MCF 10A (cell line): ENCODE measurements at places on chromosomes 3 and 15.

DNA sequence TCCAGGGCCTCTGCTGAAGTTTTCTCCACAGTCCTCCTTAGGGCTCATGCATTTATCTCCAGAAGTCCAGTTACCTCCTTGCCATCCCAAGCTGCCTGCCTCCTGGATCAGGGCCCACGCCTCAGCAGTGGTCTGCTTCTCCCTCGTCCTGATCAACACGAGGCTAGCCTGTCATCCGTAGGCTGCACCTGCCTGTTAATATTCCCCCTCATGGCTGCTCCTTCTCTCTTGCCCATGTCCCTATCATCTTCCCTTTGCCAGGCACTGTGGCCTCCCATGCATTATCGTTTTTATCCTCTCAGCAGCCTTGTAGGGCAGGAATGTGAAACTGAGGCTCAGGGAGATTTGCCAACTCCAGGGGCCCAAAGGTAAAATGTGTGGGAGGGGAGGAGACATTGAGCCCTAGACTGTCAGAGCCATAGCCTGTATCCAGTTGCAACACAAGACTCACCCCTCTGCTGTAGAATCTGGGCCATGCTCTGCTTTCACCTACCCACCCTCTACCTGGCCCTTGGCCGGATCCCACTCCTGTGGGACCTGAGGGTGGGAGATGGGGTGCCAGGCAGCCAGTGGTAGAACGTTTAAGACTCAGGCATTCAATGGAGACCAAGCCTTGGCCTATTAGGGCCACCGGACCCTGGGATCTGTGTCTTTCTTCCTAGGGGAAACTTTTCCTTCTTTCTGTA, 4.6 kb downstream of the GRM2 start:
- DNase-seq, result no peak
- no peaks in the 10 kb centered on the region for H3K4me1 ChIP-seq
- H3K27me3 ChIP-seq, result no peaks in the 10 kb centered on the region
- H3K4me3 ChIP-seq, result no peak overlapping the region
- H3K36me3 ChIP-seq, result peaks cover 14% of the 10 kb centered on the region

DNA sequence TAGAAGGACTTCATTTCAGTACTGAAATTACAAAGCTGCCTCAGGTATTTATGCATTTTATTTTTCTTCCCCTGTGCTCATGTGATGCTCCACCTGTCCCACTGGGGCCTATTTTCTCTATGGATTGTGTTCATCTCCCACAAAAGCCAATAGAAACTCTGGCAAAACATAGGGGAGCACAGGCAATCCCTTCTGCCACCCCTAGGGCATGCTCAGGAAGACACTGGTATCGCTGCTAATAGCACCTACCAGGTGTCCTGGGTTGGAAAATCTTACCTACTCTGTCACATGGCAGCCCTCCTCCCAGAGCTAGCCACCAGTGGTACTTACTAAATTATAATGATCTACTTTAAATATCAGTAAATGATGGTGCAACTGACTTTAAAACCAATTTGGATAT, 427.4 kb downstream of the FGF12 start:
- H3K36me3 ChIP-seq, result no peaks in the 10 kb centered on the region
- H3K27me3 ChIP-seq, result peaks cover 58% of the 10 kb centered on the region
- H3K27ac ChIP-seq, result no peak overlapping the region
- no peak overlapping the region for H3K4me3 ChIP-seq

DNA sequence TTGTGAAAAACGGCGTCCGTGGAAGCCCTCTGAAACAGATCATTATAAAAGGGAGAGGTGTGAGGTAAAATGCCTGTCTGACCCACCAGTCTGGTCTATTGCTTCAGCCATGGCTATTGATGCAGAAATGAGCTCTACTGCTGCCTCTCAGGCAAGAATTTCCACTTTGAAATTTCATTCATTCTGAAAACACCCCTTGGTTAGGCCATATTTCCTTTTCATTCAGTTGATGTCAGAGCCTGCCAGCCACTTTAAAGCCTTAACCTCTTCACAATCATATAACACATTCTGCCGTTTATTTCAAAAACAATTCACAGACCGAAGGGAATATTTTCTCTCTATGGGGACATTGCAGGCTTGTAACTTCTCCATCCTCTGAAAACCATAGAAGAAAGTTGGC, 71.9 kb downstream of the FOXB1 start:
- no peak overlapping the region for H3K27ac ChIP-seq
- peaks cover 14% of the 10 kb centered on the region for H3K4me1 ChIP-seq
- no peaks in the 10 kb centered on the region for H3K36me3 ChIP-seq

DNA sequence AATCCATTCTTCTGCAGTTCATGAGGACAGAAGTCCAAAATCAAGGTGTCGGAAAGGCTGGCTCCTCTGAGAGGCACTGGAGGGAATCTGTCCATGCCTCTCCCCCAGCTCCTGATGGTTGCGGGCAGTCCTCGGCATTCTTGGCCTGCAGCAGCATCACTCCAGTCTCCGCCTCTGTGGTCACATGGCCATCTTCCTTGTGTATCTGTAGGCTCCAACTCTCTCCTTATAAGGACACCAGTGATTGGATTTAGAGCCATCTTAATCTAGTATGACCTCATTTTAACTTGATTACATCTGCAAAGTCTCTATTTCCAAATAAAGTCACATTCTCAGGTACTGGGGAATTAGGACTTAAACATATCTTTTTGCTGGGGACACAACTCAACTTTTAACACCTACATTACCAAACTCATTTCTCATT, 56.0 kb upstream of the FLNB start:
- peak; percentile 56 for DNase-seq
- no peaks in the 10 kb centered on the region for H3K27me3 ChIP-seq
- H3K36me3 ChIP-seq, result peaks cover 4% of the 10 kb centered on the region

GRCh38 chr15:90174140-90174875, 26.8 kb upstream of the SEMA4B start:
- no peak overlapping the region for H3K4me3 ChIP-seq
- peak overlapping the region; percentile 53 for H3K27ac ChIP-seq
- no peaks in the 10 kb centered on the region for H3K4me1 ChIP-seq
- peak; percentile 81 for DNase-seq
- H3K27me3 ChIP-seq, result no peaks in the 10 kb centered on the region
